ENCODE measurements at places on chromosomes 7 and 10.

GRCh38 chr7:102253066-102253972 is 33.3 kb upstream of the SH2B2 start:
- no peak for DNase-seq

DNA sequence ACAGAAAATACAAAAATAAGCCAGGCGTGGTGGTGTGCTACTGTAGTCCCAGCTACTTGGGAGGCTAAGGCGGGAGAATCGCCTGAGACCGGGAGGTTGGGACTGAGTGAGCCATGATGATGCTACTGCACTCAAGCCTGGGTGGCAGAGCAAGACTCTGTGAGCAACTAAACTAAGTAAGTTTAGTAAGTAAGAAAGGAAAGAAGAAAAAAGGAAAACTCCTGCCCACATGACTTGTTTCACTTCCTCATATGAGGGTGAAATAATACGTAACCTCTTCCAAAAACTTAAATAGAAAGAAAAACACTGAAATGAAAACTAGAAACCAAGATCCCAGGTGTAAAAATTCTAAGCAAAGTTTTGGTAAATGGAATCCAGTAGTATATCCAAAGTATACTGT is 79.6 kb downstream of the LARP4B start:
- DNase-seq: no peak

DNA sequence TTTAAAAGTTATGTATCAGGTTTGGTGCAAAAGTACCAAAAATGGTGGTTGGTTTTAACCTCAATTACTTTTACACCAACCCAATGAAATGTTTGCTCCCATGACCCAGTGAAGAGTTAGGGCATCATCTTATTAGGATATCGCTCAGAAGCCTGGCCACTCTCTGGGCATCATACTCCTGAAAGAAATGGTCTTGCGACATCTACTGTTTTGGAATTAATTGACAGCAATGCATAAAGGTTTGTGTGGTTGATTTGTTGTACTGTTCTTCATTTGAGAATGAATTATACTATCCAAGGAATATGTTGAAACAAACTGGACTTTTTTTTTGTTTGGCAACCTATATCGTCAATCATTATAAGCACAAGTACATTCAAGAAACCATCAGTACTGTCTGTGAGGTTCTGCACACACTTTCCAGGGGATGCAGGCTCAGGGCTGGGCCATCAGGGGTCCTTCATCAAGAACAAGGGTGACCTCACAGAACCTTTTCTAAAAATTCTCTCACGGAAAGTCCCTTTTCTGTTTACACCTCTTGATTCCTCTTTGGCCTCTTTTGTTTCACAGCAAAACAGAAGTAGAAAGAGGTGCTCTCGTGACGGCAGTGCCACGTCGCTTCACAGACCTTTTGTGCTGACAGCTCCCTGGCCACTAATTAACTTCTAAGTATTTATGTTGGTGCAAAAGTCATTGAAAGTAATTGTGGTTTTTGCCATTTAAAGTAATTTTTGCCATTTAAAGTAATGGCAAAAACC is 117.2 kb upstream of the KLF6 start:
- no peak for DNase-seq

- DNase-seq: no peak
These were observed 58.2 kb downstream of the GLRX3 start for GRCh38 chr10:130194194-130194990.

DNA sequence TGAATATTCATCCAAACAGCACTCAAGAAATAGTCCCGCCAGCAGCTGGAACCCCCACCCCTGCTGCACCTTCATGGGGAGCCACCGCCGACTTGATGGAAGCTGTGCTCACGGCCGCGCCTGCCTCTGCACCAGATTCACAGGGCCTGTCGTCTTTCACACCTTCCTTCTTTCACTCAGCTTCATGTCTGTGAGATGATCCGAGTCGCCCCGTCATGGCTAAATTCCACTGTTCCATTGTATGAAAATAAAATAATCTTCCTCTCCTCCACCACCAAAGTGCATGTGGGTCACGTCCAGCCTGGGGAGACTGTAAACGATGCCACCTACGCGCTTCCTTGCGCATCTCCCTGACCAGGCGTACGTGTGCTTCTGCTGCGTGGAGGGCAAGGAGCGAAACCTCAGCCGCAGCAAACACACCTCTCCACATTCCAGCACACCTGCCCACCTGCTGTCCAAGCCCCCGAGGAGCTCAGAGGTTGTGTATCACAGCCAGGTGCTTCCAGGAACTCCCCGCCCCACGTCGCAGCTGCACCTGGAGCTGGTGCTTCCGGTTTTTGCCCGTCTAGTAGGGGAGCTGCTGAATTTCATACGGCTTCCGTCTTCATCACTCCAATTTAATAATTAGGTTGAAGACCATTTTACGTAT is 137.0 kb downstream of the PTPRN2 start:
- no peak for DNase-seq

DNA sequence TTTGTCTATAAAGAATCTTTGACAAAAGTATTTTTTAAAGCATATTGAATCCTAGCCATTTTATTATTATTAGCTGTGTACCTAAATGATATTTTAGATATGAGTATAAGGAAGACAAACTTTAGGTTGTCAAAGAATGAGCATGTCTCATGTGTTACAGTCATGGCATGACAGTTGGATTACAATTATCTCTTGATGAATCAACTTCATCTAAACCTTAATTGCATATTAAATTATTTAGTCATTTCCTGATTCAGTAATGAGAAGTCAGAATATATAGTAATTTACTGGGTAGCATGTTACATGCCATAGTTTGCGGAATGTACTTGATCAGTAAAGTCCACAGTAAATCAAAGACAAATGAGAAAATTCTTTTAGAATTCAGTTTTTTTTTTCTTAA is 59.2 kb downstream of the MAPK8 start:
- no peak for DNase-seq

DNA sequence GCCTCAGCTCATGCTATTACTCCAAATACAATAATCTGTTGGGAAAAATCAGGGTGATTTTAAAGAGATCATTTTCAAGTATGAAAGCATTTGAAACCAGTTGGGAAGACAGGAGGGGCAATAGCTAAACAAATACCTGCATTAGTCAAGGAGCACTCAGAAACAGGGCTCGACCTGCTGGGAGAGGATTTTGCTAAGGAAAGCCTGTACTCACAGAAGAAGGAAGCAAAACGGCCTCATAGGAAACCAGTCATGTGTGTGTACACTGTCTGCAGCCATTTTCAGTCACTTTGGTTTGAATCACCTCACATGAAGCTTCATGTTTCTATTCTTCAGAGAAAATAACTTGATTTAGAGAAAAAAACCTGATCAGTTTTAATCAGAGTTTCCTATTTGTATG is 38.6 kb downstream of the FZD1 start:
- DNase-seq: no peak

DNA sequence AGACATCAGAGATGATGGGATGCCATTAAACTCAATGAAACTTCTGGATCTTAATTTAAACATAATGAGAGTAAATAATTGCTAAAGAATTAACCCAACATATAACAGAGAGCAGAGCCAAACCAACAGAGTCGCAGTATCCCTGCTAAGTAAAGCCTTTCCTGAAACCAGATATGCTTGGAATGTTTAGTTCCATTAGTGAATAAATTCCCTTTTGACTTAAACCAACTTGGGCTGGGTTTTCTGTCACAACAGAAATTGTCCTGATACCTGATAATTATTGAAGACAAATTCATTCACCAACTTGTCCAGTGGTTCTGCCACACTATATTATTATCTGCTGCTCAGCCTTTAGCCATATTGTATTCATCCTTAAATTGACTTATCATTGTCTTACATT is 286.7 kb downstream of the FZD1 start:
- no peak for DNase-seq

GRCh38 chr10:13003759-13004158 is 2.2 kb upstream of the CCDC3 start:
- DNase-seq: no peak

Measured in suprapubic skin (tissue), 4 donors.